ENCODE measurements at places on chromosomes 11 and 22.
A peak's percentile ranks its signal among the peaks of the same experiment; 100 is the strongest.

- DNase-seq, result no peak
Observed at GRCh38 chr11:1269957-1270356, 39.5 kb downstream of the TOLLIP start.

- no peak for DNase-seq
Observed at GRCh38 chr11:76653674-76654284, 16.8 kb downstream of the LRRC32 start.

DNA sequence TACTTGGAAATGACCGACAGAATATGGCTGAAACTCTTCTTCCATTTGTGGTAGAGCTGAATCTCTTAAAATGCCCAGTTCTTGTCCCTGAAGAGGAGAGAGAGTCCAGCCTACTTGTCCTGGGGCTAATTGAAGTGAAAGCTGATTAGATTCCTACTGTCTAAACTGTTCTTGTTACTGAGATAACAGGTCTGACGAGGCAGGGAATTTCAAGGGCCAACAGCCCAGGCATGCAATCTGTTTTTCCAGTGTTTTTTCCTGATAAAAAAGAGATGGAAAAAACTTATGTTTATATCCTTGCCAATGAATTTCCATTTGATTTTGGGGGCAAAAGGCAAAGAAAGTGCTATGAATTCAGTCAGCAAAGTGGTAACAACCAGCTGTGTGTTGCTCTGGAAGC lies 195.5 kb downstream of the ETS1 start:
- no peak for DNase-seq

DNA sequence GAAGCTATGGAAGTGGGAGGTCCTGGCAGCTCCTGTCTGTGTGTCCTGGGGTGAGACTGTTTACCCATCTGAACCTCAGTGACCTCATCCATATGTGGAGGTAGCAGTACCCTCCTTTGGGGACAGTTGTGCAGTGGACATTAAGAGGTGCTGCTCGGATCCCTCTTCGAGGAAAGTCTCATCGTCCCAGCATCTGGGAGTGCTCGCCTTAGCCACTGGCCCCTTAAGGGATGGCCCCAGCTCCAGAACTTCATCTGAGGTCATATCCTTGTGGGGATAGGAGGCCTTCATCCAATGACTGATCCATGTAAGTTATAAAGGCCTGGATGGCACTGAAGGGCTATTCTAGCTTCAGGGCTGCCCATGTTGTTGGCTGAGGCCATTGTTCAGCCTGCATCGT lies 538.1 kb downstream of the MIAT start:
- DNase-seq, result no peak

GRCh38 chr11:127452533-127452932 lies 452.0 kb upstream of the KIRREL3 start:
- DNase-seq, result no peak

DNA sequence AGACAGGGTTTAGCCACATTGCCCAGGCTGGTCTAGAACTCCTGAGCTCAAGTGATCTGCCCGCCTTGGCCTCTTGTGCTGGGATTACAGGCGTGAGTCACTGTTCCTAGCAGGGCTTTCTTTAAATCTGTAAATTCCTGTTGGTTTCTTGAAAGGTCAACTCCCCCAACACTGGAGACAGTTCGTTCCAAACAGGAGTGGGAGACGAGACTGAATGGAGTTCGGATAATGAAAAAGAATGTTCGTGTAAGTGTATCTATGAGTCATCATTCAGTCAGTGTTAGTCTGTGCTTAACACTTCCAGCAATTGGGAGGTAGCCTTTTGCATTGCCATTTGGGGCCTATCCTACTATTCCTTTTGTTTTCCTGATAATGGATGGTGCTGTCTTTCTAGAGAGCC lies 10.0 kb upstream of the BACE1-AS start:
- no peak for DNase-seq

- no peak for DNase-seq
Observed at GRCh38 chr22:46557736-46558480, 20.5 kb upstream of the CELSR1 start.

DNA sequence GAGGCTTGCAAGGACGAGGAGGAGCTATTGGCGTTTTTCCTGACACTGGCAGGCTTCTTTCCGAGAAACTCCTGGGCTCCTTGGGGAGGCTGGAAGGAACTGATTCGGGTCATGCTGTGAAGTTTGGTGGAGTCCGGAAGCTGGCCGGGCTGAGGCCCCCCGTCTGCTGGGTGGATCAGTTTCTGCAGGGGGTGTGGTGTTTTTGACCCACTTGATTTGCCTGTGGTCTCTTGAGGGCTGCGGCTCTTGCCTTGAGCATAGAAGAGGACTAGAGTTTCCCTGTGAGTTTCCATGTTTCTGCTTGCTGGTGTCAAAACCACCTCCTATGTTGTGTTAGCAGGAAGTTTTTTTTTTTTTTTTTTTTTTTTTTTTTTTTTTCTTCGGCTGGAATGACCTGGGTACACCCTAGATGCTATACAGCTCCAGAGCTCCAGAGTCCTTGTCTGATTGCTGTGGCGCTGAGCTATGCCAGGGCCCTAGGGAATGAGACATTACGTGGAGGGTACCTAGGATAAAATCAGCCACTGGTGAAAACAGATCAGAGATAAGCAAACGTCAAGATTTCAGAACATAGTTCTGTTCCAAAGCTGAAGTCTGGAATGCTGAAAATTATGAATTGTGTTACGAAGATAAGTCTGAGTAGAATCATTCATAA lies 728 bp downstream of the TBC1D22A start:
- DNase-seq, result peak; percentile 24

GRCh38 chr11:62370743-62371440 lies 33.6 kb downstream of the ASRGL1 start:
- DNase-seq, result peak; percentile 18

GRCh38 chr22:28629420-28630176 lies 50.0 kb downstream of the TTC28 start:
- DNase-seq, result no peak

- no peak for DNase-seq
Observed at GRCh38 chr11:74141241-74141695, 29.5 kb downstream of the C2CD3 start.

DNA sequence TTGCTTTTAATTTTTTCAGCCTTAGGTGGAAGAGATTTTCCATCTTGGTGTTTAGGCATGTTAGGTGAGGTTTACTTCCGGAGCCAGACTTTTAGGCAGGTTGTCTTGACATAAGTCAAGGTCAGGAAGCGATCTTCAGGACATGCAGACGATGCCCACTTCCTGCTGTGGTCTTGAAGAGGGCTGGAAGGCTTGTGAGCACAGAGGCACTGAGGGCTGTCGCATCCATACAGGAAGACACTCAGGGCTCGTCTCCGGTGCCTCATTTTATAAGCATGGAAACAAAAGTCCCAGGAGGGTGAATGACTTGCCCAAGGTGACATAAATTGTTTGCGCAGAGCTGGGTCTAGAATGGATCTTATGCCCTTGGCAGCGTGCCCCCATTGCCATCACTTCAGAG lies 30.8 kb downstream of the MARK2 start:
- DNase-seq, result no peak

- DNase-seq, result peak; percentile 18
Observed at GRCh38 chr11:10181811-10182210, 112.2 kb downstream of the SBF2 start.

DNA sequence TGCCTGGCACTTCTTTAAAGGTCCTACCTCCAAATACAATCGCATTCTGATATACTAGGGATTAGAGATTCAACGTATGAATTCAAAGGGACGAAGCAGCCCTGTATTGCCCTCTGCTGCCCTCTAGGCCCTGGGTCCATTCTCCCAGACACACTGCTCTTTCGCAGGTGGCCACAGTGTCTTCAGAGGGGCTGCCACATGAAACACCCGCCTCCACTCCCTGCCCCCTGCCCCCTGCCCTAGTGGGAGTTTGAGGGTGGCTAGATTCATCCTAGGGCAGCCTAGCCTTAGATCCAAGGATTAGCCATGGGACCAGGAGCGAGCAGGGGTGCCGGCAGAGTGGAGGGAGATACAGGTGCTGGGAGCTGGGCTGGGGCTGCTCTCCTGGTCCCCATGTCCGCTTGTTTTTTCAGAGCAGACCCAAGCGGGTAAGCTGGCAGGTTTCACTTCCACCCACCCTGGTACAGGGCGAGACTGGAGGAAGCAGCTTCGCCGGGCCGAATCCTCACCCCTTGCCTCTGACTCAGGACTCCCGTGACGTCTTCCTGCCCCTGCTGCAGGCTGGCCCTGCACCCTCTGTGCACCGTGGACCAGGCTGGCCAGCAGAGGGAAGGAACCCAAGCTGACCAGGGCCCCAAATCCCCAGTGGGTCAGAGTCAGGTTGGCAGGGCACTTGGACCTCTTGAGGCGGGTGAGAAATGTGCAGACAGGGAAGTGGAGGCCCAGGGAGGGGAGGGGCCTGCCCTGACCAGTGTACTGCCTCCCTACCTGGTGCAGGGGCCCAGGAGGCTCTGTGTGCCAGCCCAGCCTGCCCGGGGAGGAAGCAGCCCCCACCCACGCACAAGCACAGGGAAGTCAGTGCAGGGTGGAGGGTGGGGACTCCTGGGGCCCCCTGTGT lies 28.4 kb upstream of the HMOX1 start:
- peak; percentile 42 for DNase-seq

DNA sequence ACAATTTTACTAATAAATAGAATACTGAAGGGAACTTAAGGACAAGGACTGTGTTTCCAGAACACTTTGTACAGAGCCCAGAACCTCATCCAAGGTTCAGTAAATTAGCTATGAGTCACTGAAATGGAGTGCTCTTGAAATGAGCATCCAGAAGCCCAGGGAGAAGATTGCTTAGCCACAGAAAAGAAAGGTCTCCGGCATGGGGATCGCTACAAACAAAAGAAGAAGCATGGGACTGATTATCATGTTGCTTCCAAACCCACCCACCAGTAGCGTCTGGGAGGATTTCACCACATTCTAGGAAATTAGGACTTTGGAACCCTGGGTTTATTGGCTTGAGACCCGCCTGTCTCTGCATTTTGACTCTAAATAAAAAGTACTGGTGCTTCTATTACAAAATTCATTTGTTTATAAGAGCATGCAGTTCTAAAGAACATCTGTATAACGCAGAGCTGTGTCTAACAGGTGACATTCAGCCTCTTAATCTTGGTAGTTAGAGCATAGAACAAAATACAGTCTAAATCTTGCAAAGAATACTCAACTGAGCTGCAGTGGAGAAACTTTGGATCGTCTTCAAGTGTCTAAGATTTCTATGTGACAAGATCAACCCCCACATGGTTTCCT lies 35.9 kb upstream of the SESN3 start:
- DNase-seq, result no peak

DNA sequence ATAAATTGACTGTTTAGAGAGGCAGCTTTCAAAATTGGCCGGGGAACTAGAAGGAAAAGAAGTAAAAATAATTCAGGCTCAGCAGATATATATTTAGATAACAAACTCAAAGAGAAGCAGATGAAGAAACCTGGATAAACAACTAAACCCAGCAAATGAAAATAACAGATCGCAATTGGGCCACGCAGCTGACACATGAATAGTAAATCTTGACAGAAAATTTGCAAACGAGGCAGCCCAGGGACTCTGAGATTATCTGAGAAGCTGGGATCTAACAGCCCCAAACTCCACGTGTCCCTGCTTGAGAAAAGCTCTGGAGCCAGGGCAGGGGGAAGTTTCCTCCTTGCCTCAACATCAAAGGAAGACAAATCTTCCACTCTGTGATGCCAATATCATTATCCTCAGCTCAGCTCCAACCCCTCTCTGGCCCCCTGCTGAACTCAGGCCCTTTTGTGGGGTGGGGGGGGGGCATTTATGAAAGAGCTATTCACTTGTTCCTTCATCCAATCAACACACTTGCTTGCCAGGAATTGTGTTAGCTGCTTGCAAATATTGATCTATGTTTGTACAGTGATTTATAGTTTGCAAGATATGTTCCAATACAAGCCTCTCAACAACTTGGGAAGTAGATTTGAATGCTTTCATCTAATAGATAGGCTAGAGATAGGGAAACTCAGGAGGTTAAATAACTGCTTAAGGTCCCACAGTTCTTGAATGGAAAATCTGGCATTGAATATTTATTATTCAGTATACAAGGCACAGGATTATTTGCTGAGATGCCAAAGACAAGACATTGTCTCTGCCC lies 72.5 kb upstream of the C11orf87 start:
- no peak for DNase-seq

GRCh38 chr11:33659370-33660139 lies 41.1 kb downstream of the C11orf91 start:
- DNase-seq, result no peak

GRCh38 chr11:12017243-12017678 lies 8.8 kb upstream of the DKK3 start:
- no peak for DNase-seq

GRCh38 chr11:128648711-128649110 lies 45.2 kb upstream of the FLI1 start:
- DNase-seq, result no peak

DNA sequence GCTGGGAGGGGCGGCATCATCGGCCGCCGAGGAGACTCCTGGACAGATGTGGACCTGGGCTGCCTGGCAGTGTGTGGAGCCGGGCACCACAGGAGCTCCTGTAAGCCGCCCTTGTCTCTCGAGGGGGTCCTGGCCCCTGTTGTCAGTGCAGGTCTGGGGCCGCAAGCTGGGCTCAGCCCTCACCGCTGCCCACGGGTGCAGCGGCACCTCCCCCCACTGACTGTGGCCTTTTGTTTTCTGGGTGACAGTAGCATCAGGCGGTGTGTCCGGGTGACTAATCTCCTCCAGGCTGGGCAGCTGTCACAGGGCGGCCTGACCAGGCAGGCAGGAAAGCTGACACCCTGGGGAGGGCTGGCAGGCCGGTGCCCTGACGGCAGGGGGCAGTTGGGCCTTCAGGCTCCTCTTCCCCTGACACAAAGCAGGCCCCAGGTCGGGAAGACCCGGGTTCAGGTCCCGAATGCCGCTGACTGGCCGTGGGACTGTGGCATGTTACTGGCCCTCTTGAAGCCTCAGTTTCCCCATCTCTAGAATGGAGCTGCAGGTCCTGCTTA lies 16.3 kb downstream of the DGKZ start:
- no peak for DNase-seq

GRCh38 chr22:19229600-19229999 lies 51.1 kb upstream of the SLC25A1 start:
- DNase-seq, result no peak

DNA sequence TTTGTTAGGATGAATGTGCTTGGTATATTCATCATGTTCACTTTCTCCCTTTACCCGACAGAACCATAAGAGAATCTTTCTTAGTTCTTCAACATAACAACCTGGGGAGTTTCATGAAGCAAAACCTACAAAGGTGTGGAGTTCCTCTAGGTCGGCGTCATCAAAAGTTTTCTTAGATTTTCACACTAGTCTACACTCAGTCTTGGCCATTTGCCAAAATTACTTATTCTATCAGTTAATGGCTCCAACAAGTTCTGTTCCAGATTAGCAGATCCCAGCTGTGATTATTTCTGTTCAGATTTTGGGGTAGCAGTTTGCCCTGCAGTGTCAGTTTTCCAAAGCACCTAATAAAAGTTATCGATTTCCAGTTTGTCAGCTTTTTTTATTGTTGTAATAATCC lies 935.8 kb upstream of the RAG2 start:
- peak; percentile 3 for DNase-seq

- no peak for DNase-seq
Observed at GRCh38 chr22:38035530-38035885, 21.7 kb upstream of the PICK1 start.

DNA sequence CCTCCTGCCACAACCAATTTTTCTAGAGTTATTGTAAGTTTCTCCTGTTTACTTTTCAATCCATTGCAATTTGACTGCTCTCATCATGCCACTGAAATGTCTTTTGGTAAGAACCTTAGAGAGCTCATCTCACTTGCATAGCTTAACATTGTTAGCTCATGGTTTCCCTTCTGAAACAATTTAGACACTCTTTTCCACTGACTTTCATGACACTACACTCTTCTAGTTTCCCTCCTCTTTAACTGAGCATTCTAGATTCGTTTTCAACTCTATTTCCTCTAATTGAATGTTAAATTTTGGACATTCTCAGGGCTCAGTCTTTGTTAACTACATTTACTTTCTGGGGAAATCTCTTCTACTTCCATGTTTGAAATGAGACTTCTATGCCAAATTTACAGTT lies 369.1 kb downstream of the JRKL start:
- no peak for DNase-seq

Data from hematopoietic multipotent progenitor cell treated with erythropoietin and hydrocortisone succinate and interleukin-3 and kit ligand, for 8 days (in vitro differentiated cells).